ENCODE measurements at places on chromosomes 6 and 20.

GRCh38 chr6:81791756-81792155 lies 39.3 kb upstream of the TENT5A start:
- DNase-seq = no peak

GRCh38 chr20:38131588-38132121 lies 33.4 kb downstream of the TGM2 start:
- DNase-seq = no peak

DNA sequence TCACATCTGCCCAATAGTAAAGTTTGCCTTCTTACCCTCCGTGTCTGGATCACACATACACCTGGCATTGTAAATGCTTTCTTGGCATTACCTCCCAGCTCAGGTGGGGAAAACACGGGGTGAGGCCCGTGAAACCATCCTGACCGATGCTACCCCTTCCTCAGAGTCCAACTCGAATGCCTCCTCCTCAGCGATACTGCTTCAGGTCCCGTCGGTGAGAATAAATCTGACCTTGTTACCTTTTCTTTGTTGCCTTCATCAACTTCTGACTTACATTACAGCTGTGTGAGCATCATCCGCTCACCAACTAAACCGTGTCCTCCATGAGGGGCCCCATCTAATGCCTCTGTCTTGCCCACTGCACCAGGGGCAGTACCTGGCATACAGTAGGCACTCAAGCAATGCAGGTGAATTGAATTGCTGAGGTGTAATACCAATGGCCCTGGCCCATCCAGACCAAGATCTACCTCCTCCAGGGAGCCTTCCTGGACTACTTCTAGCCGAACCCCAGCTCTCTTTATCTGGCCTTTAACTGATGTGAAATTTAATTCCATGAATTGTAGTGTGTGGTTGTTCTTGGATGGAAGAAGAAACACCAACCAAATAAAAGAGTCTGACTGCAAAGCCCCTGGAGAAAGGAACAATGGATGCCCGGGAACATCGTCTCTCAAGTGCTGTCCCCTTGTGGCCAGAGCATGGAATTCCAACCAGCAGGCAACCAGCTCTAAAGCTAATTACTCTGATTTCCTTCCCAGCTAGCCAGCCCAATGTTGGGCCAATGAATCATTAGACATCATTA lies 141.5 kb downstream of the ANKRD60 start:
- peak; percentile 31 for DNase-seq

DNA sequence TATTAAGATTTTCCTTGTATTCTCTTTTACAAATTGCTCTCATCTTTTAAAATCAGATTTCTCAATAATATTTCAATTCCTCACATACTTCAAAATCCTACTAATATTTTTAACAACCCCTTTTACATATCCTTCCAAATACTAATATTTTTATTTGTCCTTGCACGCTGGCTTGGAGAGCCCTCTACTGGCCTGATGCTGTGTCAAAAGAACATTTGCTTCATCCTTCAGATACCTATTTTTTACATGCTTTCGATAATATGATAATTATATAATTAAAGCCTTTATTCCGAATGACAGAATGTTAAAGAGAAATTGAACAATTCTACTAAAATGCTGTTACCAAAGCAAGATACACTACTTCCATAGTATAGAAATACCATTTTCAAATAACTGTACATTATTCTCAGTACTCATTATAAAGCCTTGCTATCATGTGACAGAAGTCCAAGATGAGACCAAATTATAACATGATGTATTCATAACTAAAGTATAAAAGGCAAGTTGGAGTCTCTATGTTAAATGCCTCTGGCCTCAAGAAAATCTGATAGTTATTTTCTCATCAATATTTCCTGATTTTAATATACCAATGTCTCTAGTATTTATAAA lies 39.0 kb upstream of the PLN start:
- peak; percentile 31 for DNase-seq

- peak; percentile 55 for DNase-seq
Observed at GRCh38 chr20:23655491-23656211, 17.9 kb upstream of the CST3 start.

DNA sequence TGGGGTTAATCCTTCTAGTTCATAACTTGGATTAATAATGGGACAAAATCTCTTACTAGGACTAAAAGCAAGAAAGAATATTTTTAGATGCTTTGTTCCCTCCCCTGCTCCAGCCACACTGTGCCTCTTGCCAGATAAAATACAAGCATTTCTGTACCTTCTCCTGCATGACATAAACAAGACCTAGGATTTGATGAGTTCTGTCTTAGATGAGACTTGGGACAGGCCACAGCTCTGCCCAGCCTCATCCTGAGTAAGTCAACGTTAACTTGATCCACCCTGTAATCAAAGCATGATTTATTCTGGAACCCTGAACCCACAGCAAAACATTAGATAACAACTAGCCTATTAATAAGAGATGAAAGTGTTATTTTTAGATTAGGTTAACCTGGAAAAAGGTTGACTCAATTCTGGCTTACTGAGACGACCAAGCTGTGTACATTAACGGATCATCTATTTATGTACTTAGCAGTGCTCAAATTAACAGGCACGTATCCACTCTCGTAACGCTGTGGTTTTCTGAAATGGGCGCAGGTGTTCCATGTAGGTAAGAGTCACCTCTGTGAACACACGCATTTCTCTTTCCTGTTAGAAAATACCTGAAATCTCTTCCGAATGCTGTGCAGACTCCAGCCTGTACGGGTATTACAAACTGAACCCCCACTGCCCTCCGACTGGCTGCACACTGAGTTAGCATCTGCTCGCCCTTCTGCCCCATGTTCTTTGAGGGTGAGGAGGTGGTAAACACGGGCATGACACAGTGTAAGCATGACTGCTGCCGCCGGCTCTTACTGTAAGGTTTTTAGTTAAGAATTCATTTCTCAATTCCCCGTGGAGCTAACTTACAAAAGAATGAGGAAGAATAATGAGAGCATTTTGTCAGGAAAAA lies 132.1 kb upstream of the FOXQ1 start:
- no peak for DNase-seq

DNA sequence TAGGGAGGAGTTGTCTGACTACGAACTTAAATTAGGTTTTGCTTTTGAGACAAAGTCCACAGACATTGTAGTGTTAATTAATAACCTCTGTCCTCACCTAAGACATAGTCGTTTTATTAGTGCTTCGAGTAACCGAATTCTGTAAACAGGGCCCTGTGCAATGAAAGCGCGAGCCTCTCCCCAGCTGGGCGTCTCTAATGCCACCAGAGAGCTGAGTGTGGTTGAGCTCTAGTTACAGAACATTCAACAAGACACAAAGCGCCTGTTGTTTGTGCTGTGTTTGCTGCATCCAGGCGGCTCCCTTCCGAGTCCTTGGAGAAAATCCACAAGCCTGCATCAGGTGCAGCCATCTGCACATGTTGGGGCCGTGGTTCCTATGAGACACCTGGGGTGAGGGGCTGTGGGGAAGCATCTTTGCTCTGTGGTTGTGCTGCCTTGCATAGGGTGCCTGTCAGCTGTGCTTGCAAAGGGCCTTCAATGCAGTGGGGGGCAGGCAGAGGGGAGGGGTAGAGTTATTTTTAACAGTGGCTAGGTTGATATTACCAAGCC lies 63.9 kb downstream of the CD164 start:
- DNase-seq = no peak

DNA sequence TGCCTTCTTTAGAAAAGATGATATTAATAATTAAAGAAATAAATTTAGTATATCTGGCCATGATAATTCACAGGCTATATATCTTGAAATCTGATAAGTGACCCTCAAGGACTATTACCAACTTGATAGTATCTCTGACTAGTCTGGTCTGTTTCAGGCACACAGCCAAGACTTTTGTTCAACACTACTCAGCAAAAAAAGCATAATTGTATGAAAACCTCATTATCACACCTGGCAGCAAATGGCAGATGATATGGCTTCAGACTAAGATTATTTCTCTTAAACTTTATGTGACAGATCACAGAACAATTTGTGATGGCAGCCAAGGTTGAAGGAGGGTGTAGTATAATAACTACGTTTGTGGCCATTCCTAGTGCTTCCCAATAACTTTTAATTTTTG lies 114.7 kb downstream of the RWDD2A start:
- DNase-seq = no peak

DNA sequence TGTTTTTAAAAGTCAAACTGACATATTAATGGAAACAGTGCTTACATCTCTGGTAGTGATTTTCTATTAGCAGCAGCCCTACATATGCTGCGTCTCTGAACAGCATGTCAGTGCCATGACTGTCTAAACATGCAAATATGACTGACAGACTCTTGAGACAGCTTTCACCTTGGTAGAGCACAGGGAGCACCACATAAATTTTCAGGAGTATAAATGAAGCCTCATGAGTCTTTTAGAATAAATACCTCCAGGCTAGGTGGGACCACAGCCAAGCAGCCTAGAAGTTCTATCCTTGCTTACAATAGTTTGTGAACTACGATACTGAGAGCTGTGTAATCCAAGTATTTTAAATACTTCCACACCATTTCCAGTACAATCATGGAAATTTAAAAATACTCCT lies 410.7 kb upstream of the RUNX2 start:
- no peak for DNase-seq

DNA sequence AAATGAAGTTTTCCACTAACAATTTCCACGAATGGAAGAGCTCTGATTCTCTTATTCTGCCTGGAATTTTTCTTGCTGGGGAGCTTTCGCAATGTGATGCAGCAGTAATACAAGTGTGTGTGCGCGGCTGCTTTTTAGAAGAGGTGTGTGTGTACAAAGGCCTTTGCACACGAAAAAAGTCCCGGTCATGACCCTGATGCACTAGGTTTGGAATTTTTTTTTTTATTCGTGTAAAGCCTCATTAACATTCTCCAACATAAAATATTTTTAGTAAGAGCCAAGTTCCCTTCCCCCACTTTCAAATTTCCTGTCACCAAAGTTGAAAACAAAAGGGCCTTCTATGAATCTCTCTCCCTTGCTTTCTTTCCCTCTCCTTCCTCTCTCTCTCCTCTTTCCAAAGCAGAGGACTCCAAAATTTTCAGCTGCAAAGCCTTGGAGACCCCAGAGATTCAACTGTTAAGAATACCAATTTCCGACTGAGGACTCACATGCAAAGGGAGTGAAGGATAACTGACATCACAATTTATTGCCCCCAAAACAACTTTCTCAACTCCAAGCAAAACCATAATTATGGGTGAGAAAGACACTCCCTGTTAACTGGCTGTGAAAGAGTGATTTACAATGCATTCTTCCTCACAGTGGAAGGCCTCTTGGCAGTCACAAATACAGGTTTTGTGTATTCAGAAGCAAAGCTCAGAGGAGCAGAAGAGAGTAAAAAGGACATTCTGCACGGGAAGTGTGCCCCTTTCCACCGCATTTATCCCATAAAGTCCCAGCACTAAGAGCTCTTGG lies 421.2 kb upstream of the JARID2 start:
- DNase-seq = no peak

GRCh38 chr6:111985202-111985731 lies 68.6 kb upstream of the CCN6 start:
- peak; percentile 27 for DNase-seq

DNA sequence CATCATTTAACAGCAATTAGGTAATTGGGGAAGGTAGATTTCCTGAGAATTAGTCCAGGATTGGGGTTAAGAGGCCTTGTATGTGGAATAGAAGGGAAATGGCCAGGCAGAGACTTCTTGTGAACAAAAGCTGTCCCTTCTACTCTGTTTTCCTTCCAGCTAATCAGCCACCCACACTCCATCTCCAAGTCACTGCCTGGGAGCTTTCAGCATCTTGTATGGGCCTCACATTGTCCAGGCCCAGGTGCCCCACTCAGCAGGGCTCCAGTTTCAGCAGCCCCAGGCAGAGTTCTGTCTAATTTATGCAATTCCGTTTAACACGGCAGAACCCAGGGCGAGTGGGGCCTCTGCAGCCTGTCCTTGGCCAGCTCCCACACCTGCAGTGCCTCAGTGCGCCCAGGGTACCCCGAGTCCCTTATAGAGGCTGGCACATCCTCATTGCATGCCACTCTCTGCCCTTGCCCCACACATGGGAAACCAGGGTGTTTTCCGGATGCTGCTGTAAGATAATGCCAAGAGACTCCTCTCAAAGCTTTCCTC lies 113.0 kb downstream of the EDN3 start:
- DNase-seq = no peak

DNA sequence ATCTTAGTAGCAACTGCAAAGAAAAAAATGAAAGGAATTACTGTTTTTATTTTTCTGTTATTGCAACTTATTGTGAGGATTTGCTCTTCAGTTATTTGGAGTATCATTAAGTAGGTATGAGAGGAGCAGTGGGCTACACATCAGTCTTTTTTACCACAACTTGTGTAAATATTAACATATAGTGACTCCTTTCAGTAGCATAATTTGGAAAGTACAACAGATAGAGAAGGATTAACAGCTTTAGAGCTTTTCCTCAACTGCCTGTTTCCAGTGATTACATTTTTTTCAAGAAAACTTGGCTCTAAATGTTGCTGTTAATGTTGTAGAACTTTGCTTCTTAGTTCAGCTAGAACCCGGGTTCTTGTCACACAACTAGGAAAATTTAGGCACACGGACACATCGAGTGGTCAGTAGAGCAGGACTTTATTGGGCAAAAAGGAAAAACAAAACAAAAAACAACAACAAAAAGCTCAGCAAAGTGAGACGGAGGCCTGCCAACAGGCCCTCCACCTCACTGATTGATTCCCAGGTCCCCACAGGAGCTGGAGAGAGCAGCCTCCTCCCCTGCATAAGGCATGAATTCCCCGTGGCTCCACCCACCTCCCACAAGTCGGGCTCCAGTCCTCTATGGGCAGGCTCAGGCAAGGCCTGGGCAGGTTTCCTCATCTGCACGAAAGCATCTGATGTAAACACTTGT lies 75.1 kb downstream of the ADGRG6 start:
- DNase-seq = no peak

GRCh38 chr6:96433950-96434349 lies 87.7 kb upstream of the UFL1 start:
- DNase-seq = no peak

GRCh38 chr6:130869681-130870080 lies 42.5 kb downstream of the SMLR1 start:
- DNase-seq = no peak

GRCh38 chr6:34338811-34339210 lies 53.7 kb downstream of the NUDT3 start:
- peak; percentile 60 for DNase-seq

- no peak for DNase-seq
Observed at GRCh38 chr20:33707668-33708067, 12.4 kb downstream of the PXMP4 start.

DNA sequence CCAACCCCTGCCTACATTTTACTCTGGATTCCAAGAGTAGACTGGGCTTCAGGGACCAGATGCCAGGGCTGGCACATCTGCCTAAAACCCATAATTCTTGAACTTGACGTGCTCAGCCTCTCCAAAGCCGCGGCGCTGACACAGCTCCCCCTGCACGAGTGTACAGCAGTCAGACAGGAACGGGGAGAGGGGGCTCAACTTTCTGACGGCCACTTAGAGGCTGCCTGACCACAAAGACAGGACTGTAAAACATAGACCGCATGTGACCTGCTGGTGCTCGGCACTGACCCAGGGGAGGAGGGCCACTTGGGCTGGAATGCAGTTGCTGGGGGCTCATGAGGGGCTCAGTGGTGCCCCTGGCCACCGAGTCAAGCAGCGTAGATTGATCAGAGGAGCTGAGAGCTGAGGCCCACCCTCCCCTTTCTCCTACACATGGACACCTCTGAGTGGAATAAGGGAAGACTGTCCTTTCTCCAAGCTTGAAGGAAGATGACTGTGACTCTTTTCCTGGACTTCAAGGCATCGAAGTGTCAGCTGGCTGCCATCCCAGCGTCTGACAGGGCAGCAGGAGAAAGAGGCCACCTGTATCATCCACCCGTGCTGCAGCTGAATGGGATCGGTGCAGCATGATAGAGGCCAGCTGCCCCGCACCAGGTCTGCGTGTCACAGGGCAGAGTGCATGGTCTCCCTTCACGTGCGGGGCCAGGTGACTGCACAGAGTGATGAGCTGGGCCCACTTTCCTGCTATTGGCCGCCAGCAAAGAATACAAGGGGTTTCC lies 171.3 kb upstream of the AGPAT4 start:
- no peak for DNase-seq
